ENCODE measurements at places on chromosomes 2 and 18.

DNA sequence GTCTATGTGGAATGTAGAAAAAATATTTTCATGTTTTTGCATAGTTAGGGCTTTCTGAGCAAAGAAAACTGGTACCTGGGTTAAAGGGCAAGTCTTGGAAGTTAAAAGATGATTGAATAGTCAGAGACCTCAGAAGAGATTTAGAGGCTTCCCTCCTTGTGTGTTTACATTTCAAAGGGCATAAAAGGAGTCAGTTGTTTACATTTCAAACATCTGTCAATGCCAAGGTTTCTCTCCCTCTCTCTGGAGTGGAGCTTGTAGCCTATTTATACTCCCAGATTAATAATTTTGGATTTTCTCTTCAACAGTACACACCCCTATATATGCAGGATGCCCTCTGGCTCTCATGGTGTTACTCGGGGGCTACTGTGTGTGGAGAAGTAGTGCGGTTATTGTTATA, 8.6 kb downstream of the M1AP start:
- DNase-seq, result no peak

DNA sequence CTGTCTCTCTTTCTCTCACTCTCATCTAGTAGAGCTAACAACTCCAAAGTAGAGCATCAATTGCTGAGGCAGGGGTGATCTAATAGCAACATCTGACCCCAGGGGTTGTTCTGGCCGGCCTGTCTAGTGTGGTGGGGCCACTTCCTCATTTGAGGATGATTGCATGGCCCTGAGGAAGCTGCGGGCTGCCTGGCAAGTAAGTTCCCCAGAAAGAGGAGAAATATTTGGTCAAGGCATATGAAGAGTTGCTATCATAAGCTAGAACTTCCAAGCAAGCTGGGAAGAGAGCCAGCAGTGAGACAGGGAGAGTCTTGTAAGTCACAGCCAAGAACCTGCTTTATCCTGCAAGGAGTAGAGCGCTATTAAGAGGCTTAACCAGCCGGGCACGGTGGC, 50.8 kb upstream of the TMEM87B start:
- no peak for DNase-seq

- DNase-seq, result peak; percentile 94
Observed at GRCh38 chr2:220509966-220510365, 882.5 kb downstream of the SLC4A3 start.

- DNase-seq, result no peak
Observed at GRCh38 chr18:13136904-13137669, 81.5 kb upstream of the LDLRAD4 start.
